ENCODE measurements at places on chromosomes 12 and 14. TPM values are rescaled to one million over a fixed set of nuclear protein-coding genes. Genes with fewer than 3 reads are reported as not detected.

Gene HCAR2
- 6.5 TPM for total RNA-seq

Gene NPFF
- not detected for total RNA-seq

Gene TSPAN19
- total RNA-seq = not detected

Gene KRT77
- not detected for total RNA-seq

Gene VAMP1
- total RNA-seq = 0.21 TPM

Gene CCDC88C
- 14.7 TPM for total RNA-seq

Gene C14orf132
- total RNA-seq = 0.21 TPM

Gene ACOT6
- total RNA-seq = 0.43 TPM

Gene HOXC12
- total RNA-seq = not detected

All from tracheal epithelial cell (primary cell).